Ascending aorta (tissue), 2 donors: ENCODE measurements at places on chromosomes 12 and 14. TPM values are rescaled to one million over a fixed set of nuclear protein-coding genes. Genes with fewer than 3 reads are reported as not detected.

The VWF gene
- 1,026 TPM for total RNA-seq

The IGF1 gene
- 73.5 TPM for total RNA-seq

The RNF212B gene
- total RNA-seq, result not detected

The GYS2 gene
- not detected for total RNA-seq

The IL22 gene
- total RNA-seq, result not detected

The RPL10L gene
- not detected for total RNA-seq

The TMEM233 gene
- total RNA-seq, result not detected

The CPNE6 gene
- total RNA-seq, result not detected

The KRT85 gene
- not detected for total RNA-seq

DNA sequence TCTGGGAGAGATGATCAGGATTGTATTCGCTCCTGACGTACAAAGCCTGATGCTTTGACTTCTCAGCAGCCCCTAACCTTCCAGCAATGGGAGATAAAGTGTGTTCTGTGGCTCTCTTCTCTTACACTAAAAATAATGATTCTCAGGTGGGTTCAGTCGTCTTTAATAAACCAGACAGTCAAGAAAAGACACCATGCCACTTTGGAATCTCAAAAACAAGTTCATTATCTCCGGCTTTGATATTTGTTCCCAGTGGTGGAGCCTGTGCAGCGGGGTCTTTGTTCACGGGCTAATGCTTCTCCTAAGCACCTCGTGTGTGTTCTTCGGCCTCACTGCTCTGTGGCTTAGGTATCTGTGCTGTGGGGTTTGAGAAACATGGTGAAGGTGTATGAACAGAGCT is 1.6 kb downstream of the ACVR1B start:
- no peaks in the 10 kb centered on the region for H3K36me3 ChIP-seq
- DNase-seq, result no peak
- H3K27me3 ChIP-seq, result no peaks in the 10 kb centered on the region
- H3K4me3 ChIP-seq, result peak overlapping the region; percentile 97
- peak overlapping the region; percentile 85 for H3K27ac ChIP-seq
- peaks cover 17% of the 10 kb centered on the region for H3K4me1 ChIP-seq

- no peaks in the 10 kb centered on the region for H3K36me3 ChIP-seq
- H3K27me3 ChIP-seq, result no peaks in the 10 kb centered on the region
- DNase-seq, result no peak
- H3K27ac ChIP-seq, result peak overlapping the region; percentile 75
- H3K4me1 ChIP-seq, result peaks cover 9% of the 10 kb centered on the region
Observed at GRCh38 chr14:68511129-68512047, 281.5 kb downstream of the ZFP36L1 start.

DNA sequence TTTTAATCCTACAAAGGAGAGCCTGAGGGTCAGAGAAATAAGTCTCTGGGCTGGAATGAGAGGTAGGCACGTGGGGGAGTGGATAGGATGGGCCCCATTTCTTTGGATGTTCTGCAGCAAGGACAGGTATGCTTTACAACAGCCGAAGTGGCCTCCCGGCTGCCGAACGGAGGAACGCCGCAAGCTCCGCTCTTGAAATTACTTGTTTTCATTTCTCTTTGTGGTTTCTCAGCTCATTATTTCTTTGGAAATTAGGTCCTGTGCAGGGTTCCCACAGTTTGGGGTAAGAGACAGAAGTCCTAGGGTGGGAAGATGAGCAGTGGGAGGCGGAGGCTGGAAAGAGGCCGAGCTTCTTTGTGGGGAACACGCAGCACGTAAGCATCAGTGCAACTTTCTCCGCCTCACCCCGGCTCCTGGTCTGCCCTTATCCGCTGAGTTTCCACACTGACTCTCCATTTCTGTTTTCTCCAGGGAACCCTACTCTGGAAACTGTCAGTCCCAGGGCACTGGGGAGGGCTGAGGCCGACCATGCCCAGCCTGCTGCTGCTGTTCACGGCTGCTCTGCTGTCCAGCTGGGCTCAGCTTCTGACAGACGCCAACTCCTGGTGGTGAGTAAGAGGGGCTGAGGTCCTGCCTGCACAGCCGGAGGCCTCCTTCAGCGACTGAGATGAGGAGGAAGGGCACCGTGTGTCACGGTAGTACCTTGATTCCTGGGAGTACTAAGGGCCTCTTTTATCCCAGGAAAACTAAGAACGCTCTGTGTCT is 2.0 kb downstream of the WNT5B start:
- H3K27ac ChIP-seq, result no peak overlapping the region
- no peaks in the 10 kb centered on the region for H3K27me3 ChIP-seq
- H3K4me3 ChIP-seq, result no peak overlapping the region
- H3K36me3 ChIP-seq, result no peaks in the 10 kb centered on the region
- H3K4me1 ChIP-seq, result no peaks in the 10 kb centered on the region
- no peak for DNase-seq

DNA sequence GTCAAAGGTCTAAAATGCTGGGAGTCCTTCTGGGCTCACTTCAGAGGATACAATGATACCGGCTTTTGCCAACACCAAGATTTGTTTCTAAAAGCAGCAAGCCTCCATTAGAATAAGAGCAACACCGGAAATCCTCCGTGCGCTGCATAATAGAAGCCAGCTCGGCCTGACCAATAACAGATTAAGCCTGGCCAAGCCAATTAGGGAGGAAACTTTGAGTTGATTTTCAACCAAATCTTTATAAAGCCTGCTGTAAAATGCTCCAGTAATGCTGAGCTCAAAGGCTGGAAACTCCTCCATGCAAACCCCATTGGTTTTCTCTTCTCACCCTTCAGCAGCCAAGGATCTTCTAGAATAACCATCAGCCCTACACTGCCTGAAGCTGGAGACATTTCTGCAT is 150.1 kb downstream of the NTF3 start:
- H3K27ac ChIP-seq, result peak overlapping the region; percentile 44
- no peaks in the 10 kb centered on the region for H3K4me1 ChIP-seq

- H3K27me3 ChIP-seq, result no peaks in the 10 kb centered on the region
- H3K36me3 ChIP-seq, result no peaks in the 10 kb centered on the region
- H3K4me1 ChIP-seq, result no peaks in the 10 kb centered on the region
- no peak overlapping the region for H3K27ac ChIP-seq
- no peak for DNase-seq
Observed at GRCh38 chr14:78897443-78897842, 727.3 kb downstream of the NRXN3 start.

GRCh38 chr14:79161571-79161970 is 991.4 kb downstream of the NRXN3 start:
- no peak overlapping the region for H3K27ac ChIP-seq
- no peaks in the 10 kb centered on the region for H3K27me3 ChIP-seq
- H3K36me3 ChIP-seq, result no peaks in the 10 kb centered on the region
- H3K4me3 ChIP-seq, result no peak overlapping the region

- no peak for DNase-seq
- H3K27me3 ChIP-seq, result no peaks in the 10 kb centered on the region
- H3K4me1 ChIP-seq, result peaks cover 13% of the 10 kb centered on the region
Observed at GRCh38 chr14:73710737-73711136, 3.4 kb downstream of the PNMA1 start.

GRCh38 chr14:78178071-78178470 is 7.9 kb downstream of the NRXN3 start:
- no peak overlapping the region for H3K4me3 ChIP-seq
- no peaks in the 10 kb centered on the region for H3K36me3 ChIP-seq
- no peak overlapping the region for H3K27ac ChIP-seq
- DNase-seq, result no peak
- H3K27me3 ChIP-seq, result no peaks in the 10 kb centered on the region

DNA sequence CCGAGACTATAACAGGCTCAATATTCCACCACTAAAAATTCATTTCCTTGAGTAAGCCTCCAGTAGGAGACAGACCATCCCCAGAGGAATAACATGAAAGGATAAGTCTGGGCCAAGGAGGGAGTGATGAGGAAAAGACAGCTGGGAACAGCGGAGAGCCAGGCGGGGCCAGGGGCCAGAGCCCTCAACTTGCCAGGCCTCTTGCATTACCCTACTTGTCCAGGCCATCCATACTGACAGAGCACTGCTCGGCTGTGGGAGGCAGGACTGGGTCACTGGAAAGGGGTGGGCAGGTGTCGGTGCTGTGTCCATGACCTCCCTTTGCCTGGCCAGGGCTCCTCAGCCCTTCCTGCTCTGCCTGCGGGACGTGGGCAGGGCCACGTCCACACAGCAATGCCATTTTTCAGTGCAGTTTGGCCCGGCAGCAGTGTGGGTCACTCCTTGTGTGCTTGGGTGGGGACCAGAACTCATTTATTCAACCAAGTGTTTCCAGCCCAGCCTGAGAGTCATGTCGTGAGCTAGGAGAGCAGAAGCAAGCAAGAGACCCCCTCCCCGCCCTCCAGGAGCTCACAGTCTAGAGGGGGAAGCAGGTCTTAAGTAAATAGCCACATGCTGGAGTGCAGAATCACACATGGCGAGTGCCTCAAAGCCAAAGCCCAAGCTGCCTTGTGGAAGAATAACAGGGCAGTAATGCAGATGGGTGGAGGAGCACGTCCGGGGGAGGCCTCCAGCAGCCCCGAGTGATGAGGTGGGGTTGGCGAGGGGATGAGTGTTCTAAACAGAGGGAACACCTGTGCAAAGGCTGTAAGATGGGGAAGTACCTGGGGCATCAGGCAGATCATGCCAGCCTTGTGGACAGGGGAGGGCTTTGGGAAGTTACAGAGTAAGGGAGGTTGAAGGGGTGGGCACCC is 8.9 kb upstream of the FAIM2 start:
- DNase-seq, result no peak
- H3K27me3 ChIP-seq, result no peaks in the 10 kb centered on the region
- H3K4me3 ChIP-seq, result no peak overlapping the region
- H3K27ac ChIP-seq, result no peak overlapping the region

GRCh38 chr12:108833355-108833733 is 24.0 kb downstream of the SSH1 start:
- H3K4me3 ChIP-seq, result peak overlapping the region; percentile 7
- peak overlapping the region; percentile 92 for H3K27ac ChIP-seq
- H3K36me3 ChIP-seq, result peaks cover 16% of the 10 kb centered on the region

GRCh38 chr14:52399104-52399503 is 85.0 kb downstream of the PTGER2 start:
- H3K4me1 ChIP-seq, result no peaks in the 10 kb centered on the region
- no peak overlapping the region for H3K4me3 ChIP-seq
- no peak for DNase-seq
- H3K27ac ChIP-seq, result no peak overlapping the region
- no peaks in the 10 kb centered on the region for H3K36me3 ChIP-seq

DNA sequence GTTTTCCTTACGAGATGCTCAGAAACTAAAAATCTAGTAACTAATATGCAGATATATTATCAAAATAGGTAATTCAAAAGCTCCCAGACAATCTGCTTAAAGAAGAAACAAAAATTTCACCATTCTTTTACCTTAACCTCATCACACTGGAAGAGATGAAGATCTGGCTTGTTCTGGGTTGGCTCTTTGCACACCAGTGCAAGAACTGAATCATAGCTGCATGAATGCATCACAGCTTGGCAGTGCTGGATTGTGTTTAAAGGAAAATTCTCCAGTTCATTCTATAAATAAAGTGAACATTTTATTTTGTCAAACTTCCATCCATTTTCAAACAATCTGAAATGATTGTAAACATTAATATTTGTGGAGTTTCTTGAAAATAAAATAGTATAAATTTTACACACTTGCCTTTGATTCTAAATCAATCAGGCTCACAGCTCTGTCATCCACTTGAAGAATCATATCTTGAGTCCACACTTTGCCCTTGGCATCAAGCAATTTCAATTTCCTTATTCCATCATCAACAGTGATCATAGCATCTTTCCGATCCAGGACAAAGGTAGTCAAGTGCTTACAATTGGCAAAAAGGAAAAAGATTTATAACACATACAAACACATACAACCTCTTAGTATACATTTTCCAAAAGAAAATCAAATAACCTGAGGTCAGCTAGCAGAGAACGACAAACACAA is 119.8 kb downstream of the EPS8 start:
- peaks cover 33% of the 10 kb centered on the region for H3K36me3 ChIP-seq
- H3K27me3 ChIP-seq, result no peaks in the 10 kb centered on the region
- H3K4me3 ChIP-seq, result no peak overlapping the region
- peak overlapping the region; percentile 49 for H3K27ac ChIP-seq
- H3K4me1 ChIP-seq, result no peaks in the 10 kb centered on the region

DNA sequence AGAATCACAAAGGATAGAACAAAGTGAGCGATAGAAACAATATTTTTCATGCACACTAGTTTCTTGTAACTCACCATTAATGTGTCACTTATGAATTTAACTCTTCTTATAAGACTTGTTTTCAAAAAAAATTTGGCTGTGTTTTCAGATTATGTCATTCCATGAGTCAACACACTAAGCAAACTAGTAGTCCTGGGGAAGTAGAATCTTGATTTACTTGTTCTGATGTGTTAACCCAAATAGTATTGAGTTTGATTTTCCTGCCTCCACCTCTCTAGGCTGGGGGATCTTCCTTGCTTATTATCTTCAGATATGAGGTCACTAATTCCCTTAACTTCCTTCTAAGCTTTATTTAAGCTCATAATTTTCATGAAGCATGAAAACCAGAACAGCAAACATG is 151.0 kb upstream of the SEL1L start:
- no peaks in the 10 kb centered on the region for H3K4me1 ChIP-seq
- no peak overlapping the region for H3K4me3 ChIP-seq
- no peaks in the 10 kb centered on the region for H3K36me3 ChIP-seq
- no peak overlapping the region for H3K27ac ChIP-seq
- no peaks in the 10 kb centered on the region for H3K27me3 ChIP-seq

DNA sequence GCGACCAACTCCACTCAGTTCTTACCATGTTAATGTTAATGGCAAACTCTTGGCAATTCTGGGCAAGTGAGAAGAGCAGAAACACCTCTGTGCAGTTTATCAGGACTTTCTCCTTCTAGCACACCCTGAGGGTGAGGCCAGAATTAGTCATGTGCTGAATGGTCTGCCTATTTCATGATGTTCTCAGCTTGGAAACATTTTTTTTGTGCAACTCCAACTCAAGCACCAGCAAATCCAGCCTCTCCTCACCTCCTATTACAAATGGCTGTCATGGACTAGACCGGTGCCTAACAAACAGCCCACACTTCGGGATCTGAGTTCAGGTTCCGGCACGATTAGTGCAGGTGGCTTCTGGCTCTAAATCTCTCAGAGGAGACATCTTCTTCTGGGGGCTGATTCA is 246.0 kb downstream of the ZFP36L1 start:
- H3K4me1 ChIP-seq, result peaks cover 74% of the 10 kb centered on the region
- no peak overlapping the region for H3K4me3 ChIP-seq
- no peaks in the 10 kb centered on the region for H3K27me3 ChIP-seq
- no peaks in the 10 kb centered on the region for H3K36me3 ChIP-seq
- no peak for DNase-seq
- peak overlapping the region; percentile 96 for H3K27ac ChIP-seq

DNA sequence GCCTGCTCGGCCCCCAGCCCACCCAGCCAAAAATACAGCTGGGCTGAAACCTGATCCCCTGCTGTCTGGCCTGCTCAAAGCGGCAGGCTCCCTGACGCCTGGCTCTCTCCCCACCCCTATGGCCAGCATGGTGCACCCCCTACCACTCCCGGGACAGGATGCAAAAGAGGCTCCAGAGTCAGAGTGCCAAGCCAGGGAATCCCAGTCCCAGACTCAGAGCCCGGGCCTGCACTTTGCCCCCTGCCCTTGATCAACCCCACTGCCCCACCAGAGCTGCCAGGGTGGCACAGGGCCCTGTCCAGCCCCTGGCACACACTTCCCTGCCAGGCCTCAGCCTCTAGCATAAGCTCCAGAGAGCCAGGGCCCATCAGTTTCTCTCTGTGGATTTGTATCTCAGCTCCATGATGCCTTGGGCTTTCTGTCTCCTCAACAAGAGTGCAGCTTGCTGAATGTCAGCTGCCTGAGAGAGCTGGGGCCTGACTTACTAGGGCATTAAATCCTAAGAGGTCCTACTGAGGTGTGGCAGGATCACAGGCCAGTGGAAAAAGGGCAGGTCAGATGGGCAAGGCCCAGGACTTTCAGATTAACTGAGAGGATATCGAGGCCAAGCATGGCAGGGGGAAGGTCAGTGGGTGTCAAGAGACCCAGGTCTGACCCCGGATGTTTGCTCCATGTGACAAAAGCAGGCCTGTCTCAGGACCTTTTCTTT is 13.9 kb downstream of the ACVRL1 start:
- no peaks in the 10 kb centered on the region for H3K4me1 ChIP-seq
- no peak overlapping the region for H3K4me3 ChIP-seq
- no peaks in the 10 kb centered on the region for H3K36me3 ChIP-seq
- no peaks in the 10 kb centered on the region for H3K27me3 ChIP-seq
